ENCODE measurements at places on chromosomes 1 and 21.

- no peak for DNase-seq
These were observed 128.9 kb upstream of the DNAH14 start for GRCh38 chr1:224800486-224801119.

DNA sequence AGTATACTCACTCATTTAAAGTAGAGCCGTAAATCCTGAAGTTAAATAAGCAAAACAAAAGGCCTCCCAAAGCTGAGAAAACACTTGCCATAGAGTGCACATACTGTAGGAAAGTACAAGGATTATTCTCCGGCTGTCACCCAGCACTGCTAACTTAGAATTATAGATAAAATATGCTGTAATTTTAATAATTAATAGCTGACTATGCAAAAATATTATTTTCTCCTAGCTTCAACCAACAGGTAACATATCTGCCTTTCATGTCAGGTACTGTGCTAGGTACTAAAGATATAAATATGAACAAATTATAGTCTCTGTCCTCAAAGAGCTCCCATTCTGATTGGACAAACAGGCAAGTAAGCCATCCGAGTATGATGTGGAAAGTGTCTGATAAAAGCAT is 233.2 kb downstream of the FGGY start:
- no peak for DNase-seq

- DNase-seq, result no peak
These were observed 18.2 kb downstream of the DNALI1 start for GRCh38 chr1:37574834-37575480.

DNA sequence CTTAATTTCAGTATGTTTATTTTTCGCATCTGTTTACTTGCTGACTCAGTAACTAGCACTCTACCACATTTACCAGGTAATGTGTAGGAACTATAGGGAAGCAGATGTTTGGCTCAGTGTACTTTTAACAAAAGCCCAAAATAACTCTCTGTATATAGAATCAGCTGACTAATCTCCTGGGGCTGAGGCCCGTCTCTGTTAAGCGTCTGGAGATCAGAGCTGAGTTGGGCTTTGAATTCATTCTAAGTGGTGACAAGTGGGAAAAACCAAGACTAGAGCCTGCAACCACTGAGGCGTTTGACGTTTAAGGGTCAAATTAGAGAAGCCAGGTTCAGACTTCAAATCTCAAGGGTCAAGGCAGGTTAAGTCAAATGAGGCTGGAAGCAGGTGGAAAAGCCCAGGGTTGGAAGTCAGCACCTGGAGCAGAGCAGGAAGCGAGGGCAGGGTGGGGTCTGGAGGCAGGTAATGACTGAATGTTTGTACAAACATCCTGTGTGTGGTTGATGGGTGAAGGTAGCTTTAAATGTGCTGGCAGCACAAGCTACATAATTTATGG is 56.8 kb upstream of the LYST start:
- DNase-seq, result no peak

DNA sequence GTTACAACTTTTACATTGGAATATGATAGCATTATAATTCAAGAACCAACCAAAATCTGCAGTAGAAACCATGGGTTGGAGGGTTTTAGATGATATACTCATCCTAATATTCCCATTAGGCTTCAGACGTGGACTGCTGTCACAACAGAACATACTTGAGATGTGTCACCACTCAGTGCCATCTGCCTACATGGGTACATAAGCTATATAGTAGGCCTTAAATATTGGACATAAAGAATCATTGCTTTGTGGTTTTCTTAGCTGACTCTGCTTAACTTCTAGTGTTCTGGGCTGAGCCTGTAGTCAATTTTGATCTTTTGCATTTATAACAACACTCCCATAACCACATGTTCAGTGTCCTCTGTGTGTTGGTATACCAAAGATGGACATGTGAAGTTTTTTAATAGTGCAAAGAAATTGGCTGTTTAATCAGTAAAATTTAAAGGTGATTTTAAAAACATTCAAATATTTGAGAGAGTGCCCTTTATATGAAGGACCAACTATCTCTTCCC is 14.2 kb downstream of the RAP1A start:
- DNase-seq, result no peak

DNA sequence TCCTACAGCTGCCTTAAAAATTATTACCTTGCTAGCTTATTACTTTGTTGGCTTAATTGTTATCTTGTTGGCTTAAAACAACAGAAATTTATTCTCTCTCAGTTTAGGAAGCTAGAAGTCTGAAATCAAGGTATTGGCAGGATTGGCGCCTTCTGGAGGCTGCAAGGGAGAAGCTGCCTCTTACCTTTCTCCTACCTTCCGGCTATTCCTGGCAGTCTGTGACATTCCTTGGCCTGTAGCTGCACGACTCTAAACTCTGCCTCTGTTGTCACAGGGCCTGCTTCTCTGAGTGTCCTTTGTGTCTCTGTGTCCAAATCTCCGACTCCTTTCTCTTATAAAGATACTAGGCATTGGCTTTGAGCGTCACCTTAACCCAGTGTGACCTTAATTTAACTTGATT is 579.9 kb upstream of the B3GALT2 start:
- no peak for DNase-seq

- no peak for DNase-seq
These were observed 58.2 kb downstream of the LMX1A start for GRCh38 chr1:165298203-165298820.

Data from NCI-H1105 (cell line).